Hippocampal formation (tissue), 2 donors: ENCODE measurements at places on chromosomes 16 and 17.
A peak's percentile ranks its signal among the peaks of the same experiment; 100 is the strongest.

DNA sequence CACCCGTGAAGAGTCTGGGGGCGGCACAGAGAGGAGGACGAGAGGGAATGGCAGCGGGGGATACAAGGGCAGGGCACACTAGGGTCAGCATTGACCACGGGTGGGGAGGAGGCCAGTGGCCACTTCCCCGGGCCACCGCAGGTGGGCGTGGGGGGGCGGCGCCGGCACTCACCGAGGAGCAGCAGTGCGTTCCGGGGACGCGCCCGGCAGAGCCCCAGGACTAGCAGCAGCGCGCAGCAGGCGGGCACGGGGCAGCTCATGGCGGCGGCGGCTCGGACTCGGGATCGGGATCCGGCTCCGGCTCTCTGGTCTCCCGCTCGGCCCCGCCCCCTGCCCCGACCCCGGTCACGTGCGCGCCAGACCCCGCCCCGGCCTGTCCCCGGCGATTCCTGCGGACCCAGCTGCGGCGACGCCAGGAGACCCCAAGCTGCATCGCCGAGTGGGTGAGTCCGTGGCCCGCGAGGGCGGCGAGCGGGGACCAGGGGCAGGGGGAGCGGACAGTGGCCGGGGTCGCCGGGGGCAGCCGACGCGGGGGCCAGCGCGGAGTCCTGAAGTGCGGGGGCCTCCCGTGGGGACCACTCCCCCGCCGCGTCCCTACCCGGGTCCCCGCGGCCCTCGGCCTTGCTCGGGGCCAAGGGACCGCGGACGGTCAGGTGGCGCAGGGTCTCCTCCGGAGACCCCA, at the start of the genes SGSH and SLC26A11:
SGSH (minus strand) TSS at position 280 of the 682 bp plus-strand sequence; CDS start at position 260, 20 bp downstream.
SLC26A11 (plus strand) TSS at position 374 of the 682 bp plus-strand sequence. CDS start 1,134 bp downstream, outside the sequence.
- peak; percentile 64 for DNase-seq

- no peak for DNase-seq
Observed at GRCh38 chr16:50683689-50684374, 2.7 kb upstream of the SNX20 start.

- DNase-seq: no peak
Observed at GRCh38 chr17:76304226-76305134, 3.6 kb downstream of the QRICH2 start.

- DNase-seq: no peak
Observed at GRCh38 chr16:24217461-24217860, 38.7 kb upstream of the CACNG3 start.

DNA sequence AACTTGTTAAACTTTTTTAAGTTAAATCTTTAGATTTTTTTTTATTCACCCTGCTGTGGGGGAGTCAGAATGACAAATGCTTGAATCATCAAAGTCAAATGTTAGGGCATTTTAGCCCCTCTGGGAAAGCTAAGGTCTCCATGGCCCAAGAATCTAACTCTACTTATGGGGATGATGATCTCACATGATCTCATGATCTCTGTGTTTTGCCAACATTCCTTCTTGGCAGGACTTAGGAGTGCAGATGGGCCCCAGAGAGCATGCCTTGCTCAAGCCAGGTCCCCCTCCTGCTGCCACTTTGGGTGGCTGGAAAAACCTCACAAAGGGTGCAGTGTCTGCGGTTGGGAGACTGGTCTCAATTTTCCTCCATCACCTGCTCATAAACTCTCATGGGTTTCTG, 108.6 kb downstream of the PRKCB start:
- DNase-seq: no peak

GRCh38 chr17:61314368-61315078, 85.1 kb upstream of the TBX2 start:
- DNase-seq: peak; percentile 15

DNA sequence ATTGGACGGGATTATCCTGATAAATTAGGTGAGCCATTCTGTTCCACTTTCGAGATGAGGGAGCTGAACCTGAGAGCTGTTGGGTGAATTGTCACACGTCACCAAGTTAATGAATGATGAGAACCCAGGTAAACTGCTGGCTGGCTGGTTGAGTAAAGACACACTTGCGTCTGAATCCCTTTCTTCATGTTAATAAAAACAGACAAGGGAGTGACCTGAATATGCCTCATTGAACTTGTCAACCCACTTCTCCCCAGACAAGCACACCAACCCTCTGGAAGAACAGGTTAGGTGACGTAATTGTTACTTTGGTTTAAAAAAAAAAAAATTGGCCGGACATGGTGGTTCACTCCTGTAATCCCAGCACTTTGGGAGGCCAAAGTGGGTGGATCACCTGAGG, 400.9 kb upstream of the CDH5 start:
- DNase-seq: no peak

GRCh38 chr17:61647047-61647446, 56.0 kb upstream of the NACA2 start:
- no peak for DNase-seq

- no peak for DNase-seq
Observed at GRCh38 chr16:30394592-30395154, 547 bp upstream of the ZNF48 start.

- DNase-seq: no peak
Observed at GRCh38 chr17:81550830-81551457, 1.2 kb downstream of the FAAP100 start.

DNA sequence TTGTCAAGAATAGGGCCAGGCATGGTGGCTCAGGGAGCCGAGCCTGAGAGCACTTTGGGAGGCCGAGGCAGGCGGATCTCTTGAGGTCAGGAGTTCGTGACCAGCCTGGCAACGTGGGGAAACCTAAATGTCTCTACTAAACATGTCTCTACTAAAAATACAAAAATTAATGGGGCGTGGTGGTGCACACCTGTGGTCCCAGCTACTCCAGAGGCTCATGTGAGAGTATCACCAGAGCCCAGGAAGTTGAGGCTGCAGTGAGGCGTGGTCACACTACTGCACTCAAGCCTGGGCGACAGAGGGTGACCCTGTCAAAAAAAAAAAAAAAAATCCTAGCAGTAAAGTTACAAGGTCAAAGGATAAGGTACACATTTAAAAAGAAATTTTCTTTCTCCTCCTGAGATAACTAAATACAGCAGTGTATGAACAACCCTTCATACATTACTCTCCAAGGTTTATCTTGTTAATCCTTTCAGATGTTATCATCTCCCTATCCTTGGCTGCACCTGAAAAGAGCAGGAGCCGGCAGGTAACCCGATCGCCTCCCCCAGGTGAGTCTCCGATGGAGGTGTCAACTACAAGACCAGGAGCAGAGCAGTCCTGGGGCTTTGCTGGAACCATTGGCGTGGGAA, 122.3 kb downstream of the GOSR1 start:
- no peak for DNase-seq

DNA sequence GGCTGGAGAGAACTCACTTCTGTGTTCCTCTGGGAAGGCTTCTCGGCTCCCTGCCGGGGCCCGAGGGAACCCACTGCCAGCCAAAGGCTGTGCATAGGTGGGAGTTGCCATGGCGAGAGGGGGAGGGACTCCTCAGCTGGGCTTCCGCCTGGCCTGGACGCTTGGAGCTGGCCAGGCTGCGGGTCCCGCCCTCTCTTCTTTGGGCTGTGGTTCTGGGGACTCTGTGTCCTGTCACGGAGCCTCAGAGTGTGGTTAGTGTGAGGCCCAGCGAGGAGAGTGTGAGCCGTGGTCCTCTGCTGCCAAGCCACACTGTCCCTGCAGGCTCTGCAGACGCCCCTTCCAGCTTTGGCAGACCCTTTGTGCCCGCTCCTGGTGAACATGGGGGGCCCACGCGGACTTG, 123.1 kb downstream of the OR1D5 start:
- DNase-seq: peak; percentile 73

GRCh38 chr16:57273826-57274225, 10.6 kb downstream of the PLLP start:
- no peak for DNase-seq

DNA sequence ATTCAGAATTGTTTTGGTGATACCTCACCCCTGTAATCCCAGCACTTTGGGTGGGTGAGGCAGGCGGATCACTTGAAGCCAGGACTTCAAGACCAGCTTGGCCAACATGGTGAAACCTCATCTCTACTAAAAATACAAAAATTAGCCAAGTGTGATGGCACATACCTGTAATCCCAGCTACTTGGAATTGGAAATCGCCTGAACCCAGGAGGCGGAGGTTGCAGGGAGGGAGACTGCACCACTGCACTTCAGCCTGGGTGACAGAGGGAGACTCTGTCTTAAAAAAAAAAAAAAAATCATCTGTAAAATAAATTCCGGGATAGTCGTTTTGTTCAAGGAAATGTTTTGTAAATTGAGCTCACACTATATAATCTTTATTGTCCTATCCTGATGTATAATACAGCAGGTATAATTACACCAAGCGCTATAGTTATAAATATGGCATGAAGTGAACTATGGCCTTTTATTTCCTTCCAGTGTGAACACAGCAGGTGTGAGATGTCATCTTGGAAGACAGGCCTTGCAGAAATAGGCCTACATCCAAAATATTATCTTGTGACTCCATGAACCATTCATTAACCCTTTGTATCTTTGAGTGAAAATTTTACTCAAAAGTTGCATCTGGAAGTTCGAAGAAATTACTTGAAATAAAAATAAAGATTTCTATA, 25.4 kb downstream of the PLA2G10 start:
- DNase-seq: no peak

DNA sequence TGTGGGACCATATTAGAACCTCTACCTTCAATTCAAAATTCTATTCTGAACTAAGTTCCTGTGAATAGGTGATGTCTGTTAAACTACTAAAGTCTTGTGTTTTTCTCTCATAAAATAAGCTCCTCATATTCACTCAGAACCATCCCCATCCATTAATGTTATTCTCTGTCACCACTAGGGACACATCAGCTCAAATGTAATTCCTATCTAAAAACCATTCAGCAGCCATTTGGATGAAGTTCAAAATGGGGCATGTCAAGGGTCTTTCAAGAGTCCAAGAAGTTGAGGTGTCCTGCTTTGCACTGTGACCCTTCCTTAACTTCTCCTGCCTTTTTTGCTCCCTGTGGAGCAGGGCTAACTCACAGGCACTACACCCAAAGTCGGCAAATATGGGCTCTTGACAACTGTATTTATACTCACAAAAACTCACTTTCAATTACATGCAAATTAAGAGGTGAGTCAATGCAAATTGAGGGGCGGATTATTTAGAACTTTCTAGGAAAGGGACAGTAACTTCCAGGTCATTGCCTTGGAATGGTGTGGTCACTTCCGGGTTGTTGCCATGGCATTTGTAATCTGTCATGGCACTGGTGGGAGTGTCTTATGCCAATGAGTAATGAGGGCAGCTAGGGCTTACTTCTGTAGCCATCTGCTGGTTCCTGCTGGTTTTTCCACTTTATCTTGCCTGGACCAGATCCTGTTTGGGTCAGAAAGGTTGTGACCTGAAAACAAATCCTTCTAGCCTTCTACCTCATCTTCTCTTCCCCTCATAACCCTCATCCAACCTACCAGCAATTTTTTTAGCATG, 128.2 kb upstream of the COX10 start:
- no peak for DNase-seq

- peak; percentile 27 for DNase-seq
Observed at GRCh38 chr16:2532494-2533141, 1.4 kb upstream of the CEMP1 start.

DNA sequence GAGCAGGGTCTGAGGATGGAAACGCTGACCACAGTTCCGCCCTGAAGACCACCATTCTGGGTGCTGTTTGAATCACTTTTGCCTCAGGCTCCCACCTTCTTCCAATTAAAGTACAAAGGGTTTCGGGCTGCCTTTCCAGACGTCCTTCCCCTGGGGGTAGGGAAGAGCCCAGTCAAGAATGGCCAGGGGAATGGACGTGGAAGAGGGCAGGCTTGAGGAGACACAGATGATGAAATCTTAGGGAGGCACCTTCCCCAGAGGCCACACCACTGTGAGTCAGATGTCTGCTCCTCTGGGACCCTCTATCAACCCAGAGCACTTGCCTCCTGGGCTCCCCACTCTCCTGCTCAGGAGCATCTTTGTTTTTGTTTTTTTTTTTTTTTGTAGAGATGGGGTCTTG, 27.5 kb upstream of the MTSS2 start:
- DNase-seq: no peak

- peak; percentile 25 for DNase-seq
Observed at GRCh38 chr17:49223517-49224197, 6.9 kb downstream of the PHOSPHO1 start.

- DNase-seq: peak; percentile 19
Observed at GRCh38 chr17:36703860-36704266, 102.5 kb downstream of the MRM1 start.

DNA sequence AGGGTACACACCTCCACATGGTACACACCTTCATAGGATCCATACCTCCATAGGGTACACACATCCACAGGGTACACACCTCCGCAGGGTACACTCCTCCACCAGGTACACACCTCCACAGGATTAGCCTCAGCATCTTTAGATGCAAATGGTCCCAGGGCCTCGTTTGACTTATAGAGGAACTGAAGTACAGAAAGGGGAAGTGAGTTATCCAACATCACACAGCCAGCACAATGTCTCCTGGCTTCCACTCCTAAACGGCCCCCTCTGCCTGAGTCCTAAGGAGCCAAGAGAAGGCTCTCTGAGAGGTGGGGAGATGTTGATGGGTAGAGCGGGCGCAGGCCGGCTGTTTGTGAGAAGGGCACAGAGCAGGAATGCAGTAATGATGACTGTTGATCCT, 12.0 kb downstream of the FOXN1 start:
- no peak for DNase-seq

GRCh38 chr17:57002904-57003303, 25.0 kb downstream of the SCPEP1 start:
- DNase-seq: no peak
